ENCODE measurements at places on chromosomes 5 and 9. TPM values are rescaled to one million over a fixed set of nuclear protein-coding genes. Genes with fewer than 3 reads are reported as not detected.
A peak's percentile ranks its signal among the peaks of the same experiment; 100 is the strongest.

AHRR gene
- total RNA-seq, result 4.5 TPM

TSSK1B gene
- total RNA-seq, result not detected

CTNNAL1 gene
- 10.6 TPM for total RNA-seq

HTR1A gene
- not detected for total RNA-seq

TMEM267 gene
- 11.5 TPM for total RNA-seq

C5orf52 gene
- total RNA-seq, result not detected

GRCh38 chr9:7171396-7172153 is 413.8 kb downstream of the KDM4C start:
- DNase-seq, result no peak

GRCh38 chr9:133822430-133823065 is 84.4 kb upstream of the SARDH start:
- DNase-seq, result no peak

- no peak for DNase-seq
Observed at GRCh38 chr5:150295172-150295634, 5.6 kb upstream of the CAMK2A start.

DNA sequence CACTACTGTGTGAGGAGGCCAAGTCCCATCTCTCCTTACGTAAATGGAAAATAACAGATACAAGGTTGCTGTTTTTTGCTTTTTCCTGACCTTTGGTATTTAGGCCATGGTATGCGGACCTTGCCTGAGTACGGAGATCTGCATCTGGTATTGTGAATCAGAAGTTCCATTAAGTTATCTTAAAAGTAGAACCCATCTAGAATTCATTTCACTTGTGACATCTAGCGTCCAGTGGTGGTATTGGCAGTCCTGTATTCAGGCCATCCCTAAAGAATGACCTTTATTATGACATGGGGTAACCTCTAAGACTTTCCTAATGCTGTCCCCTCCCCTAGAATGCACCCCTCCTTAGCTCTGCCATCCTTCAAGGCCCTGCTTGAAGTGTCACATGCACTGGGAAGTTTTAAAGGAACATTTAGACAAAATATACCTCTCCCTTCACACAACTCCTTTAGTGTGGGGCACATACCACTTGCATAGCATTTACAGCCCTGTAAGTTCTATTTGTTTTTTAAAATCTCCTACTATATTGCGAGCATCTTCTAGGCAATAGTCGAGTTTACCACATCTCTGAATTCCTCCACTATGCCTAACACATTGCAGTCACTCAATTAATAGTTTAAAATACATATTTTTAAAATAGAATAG is 1.9 kb upstream of the SPDL1 start:
- DNase-seq, result peak; percentile 75
